Pons (tissue), 1 donor: ENCODE measurements at places on chromosomes 4 and X.

DNA sequence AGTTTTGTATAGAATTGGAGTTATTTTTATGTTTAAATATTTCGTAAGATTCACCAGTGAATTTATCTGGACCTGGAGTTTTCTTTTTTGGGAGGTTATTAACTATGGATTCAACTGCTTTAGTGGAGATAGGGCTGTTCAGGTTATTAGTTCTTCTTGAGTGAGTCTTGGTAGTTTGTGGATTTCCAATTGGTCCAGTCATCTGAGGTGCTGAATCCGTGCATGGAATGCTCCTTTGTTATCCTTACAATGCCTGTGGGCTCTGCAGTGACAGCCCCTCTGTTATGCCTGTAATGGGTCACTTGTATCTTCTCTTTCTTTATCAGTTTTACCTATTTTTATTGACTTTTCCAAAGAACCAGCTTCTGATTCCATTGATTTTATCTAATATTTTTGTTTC, 15.4 kb upstream of the NKX1-1 start:
- DNase-seq, result no peak

- no peak for DNase-seq
Measured at GRCh38 chrX:154749856-154750255, 1.0 kb downstream of the GAB3 start.

DNA sequence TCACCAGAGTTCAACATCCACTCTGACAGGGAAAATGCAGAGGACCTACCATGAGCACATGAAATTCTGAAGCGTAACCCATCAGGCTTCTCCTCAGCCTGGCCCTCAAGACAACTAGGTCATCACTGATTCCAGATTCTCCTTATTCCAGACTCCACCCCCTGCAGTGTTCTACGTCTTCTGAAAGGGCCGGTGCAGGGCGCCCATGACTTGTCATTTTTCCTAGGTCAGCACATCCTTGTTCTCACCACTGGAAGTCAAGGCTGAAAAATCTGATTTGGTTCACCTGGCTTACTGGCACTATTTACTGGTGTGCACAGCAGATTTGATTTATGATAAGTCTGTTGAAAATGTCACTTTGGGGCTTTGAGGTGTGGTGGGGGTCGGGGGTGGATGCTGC, 140.9 kb upstream of the KLF3 start:
- DNase-seq, result no peak

GRCh38 chr4:2694691-2695090, 61.4 kb downstream of the TNIP2 start:
- DNase-seq, result no peak

- peak; percentile 55 for DNase-seq
Measured at GRCh38 chr4:166594326-166594946, 639.9 kb downstream of the SPOCK3 start.

- no peak for DNase-seq
Measured at GRCh38 chrX:17737710-17737985, 355 bp downstream of the SCML1 start.

- no peak for DNase-seq
Measured at GRCh38 chr4:121358473-121358872, 22.3 kb downstream of the QRFPR start.

- DNase-seq, result no peak
Measured at GRCh38 chr4:77734928-77735327, 84.2 kb downstream of the CNOT6L start.

DNA sequence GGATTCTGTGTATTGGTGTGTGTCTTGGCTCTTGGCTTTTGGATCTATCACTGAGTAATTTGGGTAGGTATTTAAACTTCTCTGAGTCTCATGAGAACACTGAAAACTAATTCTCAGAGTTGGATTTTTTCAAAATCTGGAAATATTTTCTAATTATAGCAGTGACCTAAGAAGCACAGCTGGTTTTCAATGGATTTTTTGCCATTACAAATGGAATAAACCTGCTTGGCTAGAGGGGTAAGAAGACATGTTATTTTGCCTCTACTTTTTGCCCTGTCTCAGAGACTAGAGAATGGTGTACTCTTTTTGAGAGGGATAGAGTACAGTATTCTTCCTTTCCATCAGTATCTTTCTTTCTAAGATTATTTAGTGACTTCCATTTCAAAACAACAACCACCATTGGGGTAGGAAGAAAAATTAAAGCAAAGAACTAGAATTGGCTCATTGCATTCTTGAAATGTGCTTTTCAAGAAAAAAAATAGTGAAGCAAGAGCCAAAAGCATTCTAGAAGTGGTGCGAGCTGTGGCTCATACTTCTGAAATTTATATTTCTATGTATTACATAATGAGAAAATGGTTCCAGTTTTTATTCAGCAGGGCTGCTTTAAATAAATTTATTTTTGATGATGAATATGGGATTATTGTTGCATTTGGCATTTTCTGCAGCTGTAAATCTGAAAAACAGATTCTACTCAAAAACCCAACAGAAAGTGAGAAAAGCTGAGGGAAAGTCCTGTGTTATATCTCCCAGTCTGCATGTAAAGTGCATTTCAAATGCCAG, 850.2 kb upstream of the SLIT2 start:
- DNase-seq, result no peak

DNA sequence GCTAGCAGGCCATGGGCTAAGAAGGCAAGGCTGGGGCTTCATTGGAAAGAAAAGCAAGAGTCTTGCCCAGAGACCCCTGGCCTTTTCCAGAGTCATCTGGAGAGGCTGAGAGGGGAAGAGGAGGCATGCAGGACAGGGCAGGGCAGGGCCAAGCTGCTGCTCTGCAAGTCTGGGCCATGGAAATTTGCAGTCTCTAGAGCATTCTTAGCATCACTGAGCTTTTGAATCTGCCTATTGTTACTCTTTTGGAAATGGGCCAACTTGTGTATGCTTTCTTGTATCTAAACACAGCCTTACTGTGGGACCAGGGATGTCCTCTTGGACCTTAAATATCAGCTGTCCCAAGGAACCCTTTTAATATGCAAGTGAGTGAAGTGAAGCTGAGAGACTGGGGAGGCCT, 560.5 kb downstream of the MID1IP1 start:
- peak; percentile 92 for DNase-seq

DNA sequence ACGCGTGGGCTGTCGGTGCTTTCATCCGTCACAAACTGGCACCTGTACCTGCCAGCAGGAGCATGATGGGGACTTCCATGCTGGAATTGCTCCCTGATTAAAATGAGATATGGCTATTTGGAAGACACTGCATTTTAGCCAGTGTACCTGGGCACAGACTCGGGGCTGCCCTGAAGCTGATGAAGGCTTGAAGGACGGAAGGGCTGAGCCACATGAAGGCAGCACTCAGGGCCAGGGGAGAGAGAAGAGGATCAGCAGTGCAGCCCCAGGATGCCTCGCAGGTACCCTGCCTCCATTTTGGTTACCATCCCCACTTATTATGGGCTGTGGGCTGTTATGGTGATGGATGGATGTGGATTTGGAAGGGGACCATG, 79.0 kb downstream of the CRMP1 start:
- DNase-seq, result no peak

- no peak for DNase-seq
Measured at GRCh38 chr4:89700766-89701423, 136.1 kb downstream of the SNCA start.

DNA sequence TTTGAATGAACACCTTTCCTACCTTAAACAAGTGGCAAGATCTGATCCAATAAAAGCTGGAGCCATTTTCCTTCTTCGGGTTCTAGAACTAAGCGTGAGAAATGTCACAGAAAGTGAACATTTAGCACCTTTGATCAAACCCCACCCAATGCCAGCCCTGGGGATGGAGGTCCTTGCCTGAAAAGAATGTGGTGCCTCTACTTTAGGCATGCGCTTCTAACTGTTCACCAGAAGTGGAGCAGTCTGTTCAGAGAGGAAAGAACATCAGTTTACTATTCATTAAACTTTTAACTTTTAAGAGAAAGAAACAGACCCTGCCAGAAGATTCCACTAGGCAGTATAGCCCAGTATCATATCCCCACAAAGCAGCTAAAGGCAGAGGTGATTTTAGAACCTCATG, 75.9 kb downstream of the INTS12 start:
- no peak for DNase-seq

GRCh38 chr4:53015681-53016080, 153.6 kb downstream of the RASL11B start:
- peak; percentile 48 for DNase-seq

DNA sequence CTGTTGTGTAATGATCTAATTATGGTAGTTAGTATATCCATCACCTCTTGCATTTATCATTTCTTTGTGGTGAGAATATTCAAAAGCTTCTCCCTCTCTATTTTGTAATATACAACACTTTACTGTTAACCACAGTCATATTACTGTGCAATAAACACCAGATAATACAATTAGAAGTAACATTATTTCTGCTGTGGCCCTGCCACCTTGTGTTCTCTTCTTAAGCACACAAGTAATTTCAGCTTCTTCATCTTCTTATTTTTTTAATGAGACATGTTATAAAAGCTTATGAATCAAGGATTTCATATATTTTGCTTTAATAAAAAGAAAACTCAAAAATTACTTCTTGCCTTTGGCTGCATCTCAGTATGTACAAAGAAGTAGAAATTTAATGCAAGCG, 675.2 kb upstream of the INTU start:
- DNase-seq, result no peak

DNA sequence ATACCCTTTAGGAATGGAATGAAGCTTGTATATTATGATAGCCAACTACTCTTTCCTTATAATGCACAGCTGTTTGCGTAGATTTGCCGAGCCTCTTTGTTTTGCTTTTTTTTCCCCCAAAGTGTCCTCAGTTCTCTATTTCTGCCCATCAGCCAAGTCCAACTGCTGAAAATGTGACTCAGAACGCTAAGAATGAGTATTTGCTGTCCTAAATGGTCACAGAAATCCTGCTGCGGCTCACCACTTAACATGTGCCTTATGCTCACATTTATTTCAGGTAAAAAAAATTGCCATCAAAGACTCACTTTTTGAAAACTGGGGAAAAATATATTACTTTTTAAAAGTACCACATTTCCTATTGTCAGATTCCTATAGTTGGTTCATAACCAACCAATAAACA, 36.9 kb downstream of the GABRA4 start:
- no peak for DNase-seq

GRCh38 chr4:25756503-25756902, 100.9 kb downstream of the SLC34A2 start:
- DNase-seq, result no peak

DNA sequence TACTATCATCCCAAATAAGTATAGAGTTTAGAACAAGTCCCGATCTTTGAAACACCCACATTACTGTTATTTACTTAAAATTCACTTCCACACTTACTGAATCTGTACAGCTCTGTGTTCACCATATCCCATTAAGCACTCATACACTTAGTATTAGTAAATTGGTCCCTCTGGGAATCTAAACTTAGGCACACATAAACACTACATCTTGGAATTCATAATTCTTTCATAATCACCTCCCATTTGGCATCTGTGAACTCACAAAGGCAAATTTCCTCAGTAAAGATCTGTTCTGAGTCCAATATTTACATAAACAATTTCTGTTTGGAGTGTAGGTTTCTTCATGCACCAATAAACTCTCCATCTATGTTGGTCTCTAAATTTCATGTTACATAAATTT, 52.6 kb upstream of the PPARGC1A start:
- DNase-seq, result no peak

DNA sequence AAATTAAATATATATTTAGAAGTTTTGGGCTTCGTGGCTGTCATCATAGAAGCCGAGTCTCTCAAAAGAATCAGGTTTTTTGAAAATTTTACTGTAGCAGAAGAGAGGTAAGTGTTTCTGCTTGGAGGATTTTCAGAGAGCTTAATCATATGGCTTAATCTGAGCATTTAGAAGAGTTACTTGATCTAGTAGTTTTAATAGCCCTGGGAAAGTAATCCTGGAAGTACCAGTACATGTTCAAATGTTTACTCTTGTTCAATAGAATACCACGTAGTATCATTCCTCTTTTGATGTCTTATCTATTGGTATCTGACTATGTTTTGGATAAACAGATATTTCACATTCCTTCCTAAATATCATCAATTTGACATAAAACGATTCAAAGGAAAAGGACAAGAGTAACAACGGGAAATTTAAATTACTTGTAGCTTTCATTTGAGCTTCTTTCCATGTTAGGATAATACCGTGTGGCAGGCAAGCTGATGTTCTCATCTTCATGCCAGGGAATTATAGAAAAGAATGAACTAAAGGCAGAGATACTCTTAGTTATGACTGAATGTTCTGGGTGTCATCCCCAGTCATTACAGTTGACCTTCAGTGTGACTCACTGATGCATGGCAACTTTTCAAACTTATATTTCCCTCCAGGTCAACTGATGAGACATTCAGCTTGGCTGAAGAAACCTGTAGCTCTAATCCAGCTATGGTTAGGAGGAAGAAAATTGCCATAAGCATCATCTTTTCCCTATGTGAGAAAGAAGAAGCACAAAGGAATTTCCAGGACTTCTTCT, 89.8 kb downstream of the FNIP2 start:
- DNase-seq, result no peak

- peak; percentile 48 for DNase-seq
Measured at GRCh38 chrX:53317365-53318069, 36.1 kb upstream of the IQSEC2 start.

GRCh38 chr4:154593868-154594267, 3.3 kb upstream of the FGA start:
- DNase-seq, result peak; percentile 94

DNA sequence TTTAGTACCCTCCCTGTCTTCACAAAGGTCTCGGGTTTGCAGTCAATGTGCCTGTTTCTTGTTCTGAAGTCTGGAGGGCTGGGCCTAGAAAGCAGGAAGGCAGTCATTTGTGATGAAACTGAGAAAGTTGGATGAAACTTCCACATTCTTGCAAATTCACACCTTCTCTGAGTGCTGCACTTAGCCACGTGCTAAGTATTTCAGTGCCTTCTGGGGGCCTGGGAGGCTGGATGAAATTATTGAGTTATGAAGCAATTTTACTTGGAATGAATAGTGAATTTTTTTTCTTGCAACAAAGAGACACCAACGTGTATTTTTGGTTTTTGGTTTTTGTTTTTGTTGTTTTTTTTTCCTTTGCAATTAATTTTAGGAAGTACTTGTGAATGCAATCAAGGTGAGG, 71.2 kb downstream of the MSX1 start:
- no peak for DNase-seq

GRCh38 chr4:158255727-158256324, 45.5 kb downstream of the TMEM144 start:
- peak; percentile 88 for DNase-seq

DNA sequence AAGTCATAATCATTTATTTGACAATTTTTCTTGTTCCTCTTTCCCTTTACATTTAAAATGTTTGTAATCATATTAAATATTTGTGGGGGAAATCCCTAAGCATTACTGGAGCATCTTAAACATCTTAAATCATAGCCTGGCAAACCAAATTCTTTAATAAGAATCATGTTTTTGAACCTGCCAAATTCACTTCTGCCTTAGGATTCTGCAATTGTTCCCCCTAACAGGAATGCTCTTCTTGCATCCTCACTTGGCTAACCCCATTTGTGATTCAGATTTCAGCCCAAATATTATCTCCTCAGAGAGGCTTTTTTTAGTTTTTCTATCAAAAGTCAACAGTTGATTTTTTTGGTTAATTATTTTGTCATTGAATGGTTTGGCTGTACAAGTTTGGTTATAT, 241.1 kb downstream of the MAPK10 start:
- DNase-seq, result no peak

DNA sequence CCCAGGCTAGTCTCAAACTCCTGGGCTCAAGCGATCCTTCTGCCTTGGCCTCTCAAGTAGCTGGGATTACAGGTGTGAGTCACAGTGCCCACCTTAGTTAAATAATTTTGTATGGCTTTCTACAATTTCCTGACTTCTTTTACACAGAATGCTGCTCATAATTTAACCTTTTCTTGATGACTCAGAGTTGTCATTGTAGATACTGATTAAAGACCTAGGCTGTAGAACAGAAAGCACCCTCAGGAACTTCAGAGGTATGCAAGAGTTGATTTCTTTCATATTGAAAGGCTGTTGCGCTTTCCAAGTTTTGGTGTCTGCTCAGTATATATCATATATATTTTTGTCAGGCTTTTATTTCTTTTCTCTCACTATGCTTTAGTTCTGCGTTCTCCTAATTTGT, 21.1 kb upstream of the GPR34 start:
- no peak for DNase-seq
